Activated naive CD4-positive, alpha-beta T cell treated with anti-CD3 and anti-CD28 coated beads for 36 hours (primary cell): ENCODE measurements at places on chromosomes 13 and 19. TPM values are rescaled to one million over a fixed set of nuclear protein-coding genes. Genes with fewer than 3 reads are reported as not detected.
A peak's percentile ranks its signal among the peaks of the same experiment; 100 is the strongest.

Gene CACNG8
- total RNA-seq: not detected

Gene PET100
- total RNA-seq: 96.5 TPM

DNA sequence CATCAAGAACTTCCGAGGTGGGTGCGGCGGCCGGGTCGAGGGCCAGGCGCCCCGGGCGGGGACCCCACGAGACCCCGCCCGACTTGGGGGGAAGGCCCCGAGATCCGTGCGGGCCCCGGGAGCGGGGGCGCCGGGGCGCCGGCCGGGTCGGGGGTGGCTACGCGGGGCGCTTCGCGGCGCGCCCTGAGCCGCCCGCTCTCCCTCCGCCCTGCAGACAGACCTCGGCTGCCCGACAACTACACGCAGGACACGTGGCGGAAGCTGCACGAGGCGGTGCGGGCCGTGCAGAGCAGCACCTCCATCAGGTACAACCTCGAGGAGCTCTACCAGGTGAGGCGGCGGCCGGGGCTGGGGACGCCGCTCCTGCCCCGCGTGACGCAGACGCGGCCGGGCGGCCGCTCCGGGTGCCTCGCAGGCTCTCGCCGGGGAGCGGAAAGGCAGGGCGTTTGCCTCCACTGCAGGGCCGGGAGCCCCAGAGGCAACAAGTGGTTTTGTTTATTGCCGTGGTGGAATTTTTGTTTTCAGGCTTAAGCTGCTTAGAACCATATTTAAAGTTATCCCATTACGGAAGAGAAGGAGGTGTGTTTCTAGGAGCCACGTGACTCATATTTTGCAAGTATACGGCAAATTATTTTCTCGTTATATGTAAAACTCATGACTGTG lies 477 bp downstream of the CUL4A start:
- peak overlapping the region; percentile 72 for H3K4me3 ChIP-seq
- H3K4me1 ChIP-seq: peaks cover 47% of the 10 kb centered on the region
- DNase-seq: peak; percentile 68
- no peaks in the 10 kb centered on the region for H3K27me3 ChIP-seq
- peak overlapping the region; percentile 65 for H3K27ac ChIP-seq

- H3K36me3 ChIP-seq: no peaks in the 10 kb centered on the region
- peaks cover 8% of the 10 kb centered on the region for H3K4me1 ChIP-seq
- H3K4me3 ChIP-seq: no peak overlapping the region
- no peak for DNase-seq
- no peak overlapping the region for H3K27ac ChIP-seq
- no peaks in the 10 kb centered on the region for H3K27me3 ChIP-seq
Observed at GRCh38 chr13:30053939-30054338, 203.5 kb upstream of the UBL3 start.

Gene MPHOSPH8
- 20.6 TPM for total RNA-seq

DNA sequence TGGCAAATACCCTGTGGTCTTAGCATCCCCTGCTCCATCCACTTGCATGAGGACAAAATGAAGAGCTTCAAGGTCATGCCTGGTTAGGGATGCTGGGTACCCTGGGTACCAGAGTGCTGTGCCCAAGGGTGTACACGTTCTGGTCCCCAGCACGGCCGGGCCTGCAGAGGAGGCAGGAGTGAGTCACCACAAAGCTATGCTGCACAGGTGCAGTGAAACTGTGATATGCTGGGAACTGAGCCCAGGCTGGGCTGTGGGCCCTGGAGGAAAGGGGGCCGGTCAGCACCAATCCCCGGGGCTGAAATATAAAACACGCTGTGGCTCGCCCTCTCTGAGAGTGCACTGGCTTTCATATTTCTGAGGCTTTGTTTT lies 95.1 kb downstream of the TSHZ3 start:
- no peak overlapping the region for H3K27ac ChIP-seq
- no peak for DNase-seq
- peaks cover 6% of the 10 kb centered on the region for H3K27me3 ChIP-seq
- no peaks in the 10 kb centered on the region for H3K36me3 ChIP-seq
- H3K4me3 ChIP-seq: no peak overlapping the region

Gene LILRA1
- total RNA-seq: not detected
